ENCODE measurements at places on chromosomes 6 and 20. TPM values are rescaled to one million over a fixed set of nuclear protein-coding genes. Genes with fewer than 3 reads are reported as not detected.

The CFAP206 gene
- total RNA-seq: 0.11 TPM

The COL21A1 gene
- total RNA-seq: 20.0 TPM

The DZANK1 gene
- total RNA-seq: 1.1 TPM

The FAM83B gene
- total RNA-seq: 1.8 TPM

The ZNF311 gene
- 0.35 TPM for total RNA-seq

DNA sequence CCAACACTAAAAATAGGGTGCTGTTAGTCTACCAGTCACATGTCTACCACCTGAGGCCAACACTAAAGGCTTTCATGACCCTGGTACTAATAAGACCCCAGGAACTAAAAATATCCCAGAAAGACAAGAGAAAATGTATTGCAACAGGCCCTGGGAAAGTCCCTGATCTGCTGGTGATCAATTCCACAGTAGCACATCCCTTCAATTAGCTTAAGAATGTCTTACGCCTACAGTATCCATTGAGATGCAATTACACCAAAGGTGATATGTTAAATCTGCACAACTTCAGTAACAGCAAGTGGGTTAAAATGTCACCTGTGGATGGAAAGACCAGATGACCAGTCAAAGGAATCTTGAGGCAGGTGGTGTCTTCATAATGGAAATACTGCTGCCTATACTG lies 3.1 kb downstream of the SEMG1 start:
- no peak for DNase-seq

DNA sequence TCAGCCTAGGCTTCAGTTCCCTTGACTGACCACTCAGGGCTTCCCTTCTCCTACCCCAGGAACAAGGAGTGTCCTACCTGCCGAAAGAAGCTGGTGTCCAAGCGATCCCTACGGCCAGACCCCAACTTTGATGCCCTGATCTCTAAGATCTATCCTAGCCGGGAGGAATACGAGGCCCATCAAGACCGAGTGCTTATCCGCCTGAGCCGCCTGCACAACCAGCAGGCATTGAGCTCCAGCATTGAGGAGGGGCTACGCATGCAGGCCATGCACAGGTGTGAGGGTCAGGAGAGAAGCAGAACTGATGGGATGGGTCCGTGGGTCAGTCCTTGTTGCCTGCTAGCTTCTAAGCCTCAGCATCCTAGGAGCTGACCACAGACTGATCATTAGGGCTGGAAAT lies 1.6 kb downstream of the RING1 start:
- no peak for DNase-seq

DNA sequence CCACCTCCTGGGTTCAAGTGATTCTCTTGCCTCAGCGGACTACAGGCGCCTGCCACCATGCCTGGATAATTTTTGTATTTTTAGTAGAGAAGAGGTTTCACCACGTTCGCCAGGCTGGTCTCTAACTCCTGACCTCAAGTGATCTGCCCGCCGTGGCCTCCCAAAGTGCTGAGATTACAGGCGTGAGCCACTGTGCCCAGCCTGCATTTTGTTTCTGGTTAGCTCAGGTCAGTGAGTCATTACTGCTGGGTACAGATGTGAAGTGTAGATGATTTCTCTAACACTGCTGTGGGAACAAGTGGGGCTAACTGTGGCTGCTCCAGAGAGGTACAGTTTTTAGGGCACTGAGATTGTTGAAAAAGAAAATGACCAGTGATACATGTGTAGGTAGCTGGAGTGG lies 188.6 kb downstream of the PRL start:
- DNase-seq: no peak

DNA sequence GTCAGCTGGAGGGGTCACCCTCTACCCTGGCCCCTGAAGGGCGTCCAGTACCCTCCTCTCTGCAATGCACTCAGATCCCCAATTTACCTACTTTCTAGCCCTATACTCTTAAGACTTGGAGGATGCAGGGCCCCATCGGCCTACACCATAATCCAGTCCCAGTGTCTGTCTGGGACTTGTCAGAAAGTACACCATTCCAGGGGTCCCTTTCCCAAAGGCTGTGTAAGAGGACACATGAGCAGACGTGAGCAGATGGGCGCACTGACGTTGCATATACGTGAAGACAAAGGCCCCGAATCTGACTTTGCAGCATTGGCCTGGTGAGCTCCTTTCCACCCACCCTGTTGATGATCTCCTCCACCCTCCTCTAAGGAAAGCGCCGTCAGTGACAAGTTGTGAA lies 20.9 kb upstream of the SMOC2 start:
- no peak for DNase-seq

DNA sequence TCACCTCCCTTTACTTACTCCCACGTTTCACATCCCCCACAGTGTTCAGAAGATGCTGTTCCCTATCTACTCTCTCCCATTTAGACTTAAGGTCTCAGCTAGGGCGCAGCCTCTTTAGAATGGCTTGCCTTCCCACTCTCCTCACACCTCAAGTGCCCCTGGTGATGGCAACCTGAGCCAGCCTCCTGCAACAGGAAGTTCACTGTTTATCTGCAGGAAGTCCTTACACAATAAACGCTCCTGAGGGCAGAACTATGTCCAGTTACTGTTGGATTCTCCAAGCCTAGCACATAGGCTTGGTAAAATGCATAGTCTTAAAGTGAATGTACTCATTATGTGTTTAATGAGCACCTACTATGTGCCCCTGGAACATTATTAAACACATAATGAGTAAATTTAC lies 21.9 kb upstream of the RAB22A start:
- DNase-seq: no peak

DNA sequence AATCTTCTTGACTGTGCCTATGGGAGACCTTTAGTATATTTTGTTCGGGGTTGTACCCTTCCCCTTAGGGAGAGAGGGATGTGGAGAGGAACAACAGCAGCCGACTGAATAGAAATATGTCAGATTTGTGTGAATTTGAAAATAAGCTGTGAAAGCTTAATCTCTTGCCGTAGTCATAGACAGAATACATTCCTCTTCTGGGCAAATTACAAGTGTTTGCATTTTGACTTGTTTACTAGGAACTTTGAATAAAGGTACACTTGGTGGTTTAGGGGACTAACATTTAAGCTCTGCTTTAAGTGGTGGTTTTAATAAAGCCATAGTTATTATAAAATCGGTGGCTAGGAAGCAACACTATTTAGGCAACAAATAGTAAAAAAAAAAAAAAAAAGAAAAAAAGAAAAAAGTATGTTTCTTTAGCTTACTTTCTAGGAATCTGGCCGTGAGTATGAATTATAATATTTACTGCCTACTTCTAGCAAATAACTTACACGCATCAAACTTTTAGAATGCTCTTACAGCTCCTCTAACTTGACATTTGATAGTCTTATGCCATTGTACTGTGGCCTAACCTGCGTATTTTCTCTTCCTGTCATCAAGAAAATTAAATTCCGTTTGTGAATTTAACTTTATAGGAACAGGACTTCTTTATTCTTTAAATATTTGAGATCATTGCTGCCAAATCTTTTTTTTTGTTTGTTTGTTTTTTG lies 65.1 kb downstream of the ZBTB2 start:
- no peak for DNase-seq

DNA sequence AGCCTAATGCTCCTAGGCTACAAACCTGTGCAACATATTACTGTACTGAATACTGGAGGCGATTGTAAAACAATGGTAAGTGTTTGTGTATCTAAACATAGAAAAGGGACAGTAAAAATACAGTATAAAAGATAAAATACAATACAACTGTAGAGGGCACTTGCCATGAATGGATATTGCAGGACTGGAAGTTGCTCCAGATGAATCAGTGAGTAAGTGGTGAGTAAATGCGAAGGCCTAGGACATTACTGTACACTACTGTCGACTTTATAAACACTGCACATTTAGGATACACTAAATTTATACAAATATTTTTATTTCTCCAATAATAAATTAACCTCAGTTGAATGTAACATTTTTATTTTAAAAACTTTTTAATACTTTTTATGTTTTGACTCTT lies 485.0 kb downstream of the MMUT start:
- no peak for DNase-seq

GRCh38 chr6:100899202-100899601 lies 18.1 kb upstream of the ASCC3 start:
- no peak for DNase-seq

DNA sequence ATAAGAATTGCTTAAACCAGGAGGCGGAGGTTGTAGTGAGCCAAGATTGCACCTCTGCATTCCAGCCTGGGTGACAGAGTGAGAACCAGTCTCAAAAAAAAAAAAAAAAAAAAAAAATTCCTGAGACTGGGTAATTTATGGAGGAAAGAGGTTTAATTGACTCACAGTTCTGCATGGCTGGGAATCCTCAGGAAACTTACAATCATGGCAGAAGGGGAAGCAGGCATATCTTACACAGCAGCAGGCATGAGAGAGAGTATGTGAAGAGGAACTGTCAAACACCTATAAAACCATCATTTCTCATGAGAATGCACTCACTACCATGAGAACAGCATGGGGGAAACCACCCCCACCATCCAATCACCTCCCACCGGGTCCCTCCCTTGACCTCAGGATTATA lies 1.8 kb upstream of the FKBP1A start:
- DNase-seq: no peak

GRCh38 chr6:42427871-42428270 lies 23.9 kb downstream of the TRERF1 start:
- DNase-seq: no peak

DNA sequence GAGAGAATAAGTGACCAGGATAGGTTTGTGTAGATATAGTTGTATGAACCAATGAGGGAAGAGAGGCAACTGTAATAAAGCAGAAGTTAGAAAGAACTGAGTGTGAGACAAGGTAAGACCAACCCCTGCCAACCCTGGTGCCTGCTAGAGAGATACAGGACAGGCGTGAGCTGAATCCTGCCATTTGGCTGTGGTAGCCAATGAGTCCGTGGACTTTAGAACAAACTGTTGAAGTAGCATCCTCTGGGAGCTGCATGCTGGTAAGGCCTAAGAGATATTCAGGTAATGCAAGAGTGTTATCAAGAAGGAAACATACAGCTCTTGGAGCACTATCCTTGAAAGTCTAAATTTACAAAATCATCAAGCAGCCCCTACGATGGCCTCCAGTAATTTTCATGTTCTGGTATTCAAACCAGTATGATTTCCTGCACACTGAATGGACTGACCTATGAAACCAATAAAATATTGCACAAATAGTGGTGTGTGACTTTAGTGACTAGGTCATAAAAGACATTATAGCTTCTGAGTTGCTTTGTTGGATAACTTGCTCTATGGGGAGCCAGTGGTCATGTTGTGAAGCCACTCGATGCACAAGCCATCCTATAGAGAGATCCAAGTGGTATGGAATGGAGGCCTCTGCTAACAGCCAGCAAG lies 24.0 kb downstream of the BTBD3 start:
- DNase-seq: no peak

DNA sequence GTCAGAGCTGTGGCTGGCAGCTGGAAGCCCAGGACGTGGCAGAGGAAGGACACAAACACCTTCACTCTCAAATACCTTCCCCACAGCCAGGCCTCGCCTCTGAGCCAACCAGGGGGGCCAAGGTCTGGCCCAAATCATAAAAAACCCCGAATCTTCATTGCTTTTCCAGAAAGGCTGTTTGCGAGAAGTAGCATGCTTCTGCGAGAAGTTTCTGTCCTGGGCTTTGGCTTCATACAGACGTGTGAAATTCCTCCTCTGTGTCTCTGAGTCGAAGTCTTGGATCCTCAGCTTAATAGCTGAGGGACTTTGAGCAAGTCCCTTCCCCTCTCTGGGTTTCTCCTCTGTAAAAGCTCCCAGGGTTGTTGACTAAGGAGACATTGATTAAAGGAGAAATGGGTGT lies 63.0 kb downstream of the CHMP4B start:
- no peak for DNase-seq

- no peak for DNase-seq
These were observed 516.7 kb downstream of the CDKAL1 start for GRCh38 chr6:21050935-21051334.

- no peak for DNase-seq
These were observed 1.1 kb downstream of the DLK2 start for GRCh38 chr6:43454290-43454695.

- DNase-seq: no peak
These were observed 41.0 kb downstream of the CDH4 start for GRCh38 chr20:61292821-61293612.

GRCh38 chr6:150528648-150529285 lies 70.9 kb upstream of the PLEKHG1 start:
- no peak for DNase-seq

- no peak for DNase-seq
These were observed 231.2 kb upstream of the FKBP1C start for GRCh38 chr6:62980093-62980492.

- DNase-seq: no peak
These were observed 37.2 kb upstream of the STXBP5 start for GRCh38 chr6:147166992-147167391.

GRCh38 chr6:45376310-45377042 lies 1.3 kb downstream of the SUPT3H start:
- no peak for DNase-seq

DNA sequence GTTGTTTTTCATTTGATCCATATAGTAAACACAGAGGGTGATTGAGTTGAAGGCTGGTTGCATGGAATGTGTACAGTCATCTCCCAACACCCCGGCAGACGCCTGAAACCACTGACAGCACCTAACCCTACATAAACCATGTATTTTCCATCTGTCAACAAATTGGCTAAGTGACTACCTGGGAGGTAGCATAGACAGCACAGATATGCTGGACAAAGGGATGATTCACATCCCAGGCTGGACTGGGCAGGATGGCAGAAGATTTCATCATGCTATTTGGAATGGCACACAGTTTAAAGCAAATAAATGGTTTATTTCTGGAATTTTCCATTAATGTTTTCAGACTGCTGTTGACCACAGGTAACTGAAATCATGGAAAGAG lies 4.4 kb upstream of the VIP start:
- no peak for DNase-seq

GRCh38 chr6:14119784-14120183 lies 2.2 kb downstream of the CD83 start:
- DNase-seq: no peak

DNA sequence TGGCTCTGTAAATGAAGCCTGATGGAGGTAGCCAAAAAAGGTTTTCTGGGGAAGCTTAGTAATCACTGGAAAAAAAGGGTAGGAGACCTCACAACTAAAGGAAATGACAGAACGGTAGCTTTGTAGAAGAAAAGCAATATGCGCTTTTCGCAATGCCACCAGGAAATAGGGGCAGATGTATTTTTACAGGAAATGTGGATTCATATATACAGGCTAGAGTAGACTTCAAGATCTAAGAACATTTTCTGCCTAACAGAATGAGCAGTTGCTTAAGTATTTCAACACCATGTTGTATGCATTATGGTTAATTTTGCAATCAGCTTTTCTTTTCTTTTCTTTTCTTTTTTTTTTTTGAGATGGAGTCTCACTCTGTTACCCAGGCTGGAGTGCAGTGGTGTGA lies 219.6 kb downstream of the CD83 start:
- no peak for DNase-seq

GRCh38 chr6:36926708-36927513 lies 27.6 kb upstream of the PI16 start:
- no peak for DNase-seq
